HL-60 (cell line): ENCODE measurements at places on chromosomes 7 and 10.

GRCh38 chr10:62050893-62051433 lies 149.5 kb downstream of the ARID5B start:
- DNase-seq, result no peak

DNA sequence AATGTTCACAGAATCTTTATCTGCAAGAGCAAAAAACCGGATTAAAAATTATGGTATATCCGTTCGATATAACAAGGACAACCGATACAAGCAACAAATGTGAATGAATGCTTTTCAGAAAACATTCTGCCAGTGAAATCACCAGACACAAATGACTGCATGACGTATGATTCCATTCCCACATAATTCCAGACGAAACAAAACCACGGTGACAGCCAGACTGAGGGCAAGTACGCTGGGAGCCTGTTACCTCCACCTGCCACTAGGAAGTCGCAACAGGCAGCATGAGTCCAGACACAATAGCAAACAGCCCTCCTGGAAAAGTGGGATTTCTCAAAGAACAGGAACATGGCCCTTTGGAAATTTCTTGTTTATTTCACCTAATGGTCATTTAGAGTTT lies 41.7 kb downstream of the MAD1L1 start:
- DNase-seq, result no peak

DNA sequence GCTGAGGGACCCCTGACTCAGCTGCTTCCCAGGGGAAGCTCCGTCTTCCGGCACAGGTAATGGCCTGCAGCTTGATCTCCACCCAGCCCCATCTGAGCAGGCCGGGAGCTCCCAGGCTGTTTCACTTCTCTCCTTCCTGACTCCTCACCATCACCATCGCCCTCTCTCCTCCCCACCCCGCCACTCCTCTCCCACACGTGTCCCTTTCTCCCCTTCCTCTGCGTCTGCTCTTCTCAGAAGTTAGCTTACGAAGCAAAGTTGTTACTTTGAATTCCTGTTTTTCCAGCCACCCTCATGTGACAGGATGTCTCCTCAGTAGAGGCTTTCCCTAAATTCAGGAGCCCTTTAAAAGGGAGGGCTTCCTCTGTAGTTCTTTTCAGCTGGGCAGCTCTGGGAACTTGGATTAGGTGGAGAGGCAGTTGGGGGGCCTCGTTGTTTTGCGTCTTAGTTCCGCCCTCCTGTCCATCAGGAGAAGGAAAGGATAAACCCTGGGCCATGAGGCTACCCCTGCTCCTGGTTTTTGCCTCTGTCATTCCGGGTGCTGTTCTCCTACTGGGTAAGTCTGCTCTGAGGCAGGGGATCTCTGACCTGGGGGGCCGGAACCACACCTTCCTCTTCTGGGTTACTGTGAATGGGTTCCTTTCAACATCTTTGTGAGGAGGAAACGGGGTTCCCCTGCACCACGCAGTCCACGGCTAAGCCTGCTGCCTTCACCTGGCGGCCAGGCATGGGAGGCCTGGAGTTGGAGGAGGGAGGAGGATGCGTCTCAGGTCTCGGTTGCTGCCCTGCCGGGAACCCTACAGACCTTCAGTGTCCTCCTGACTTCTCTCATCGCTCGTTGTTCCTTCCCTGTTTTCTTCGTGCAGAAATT lies at the start of gene MRC1:
TSS of gene MRC1 (plus strand) at position 378 of the 871 bp plus-strand sequence. CDS start at position 496, 118 bp downstream.
- DNase-seq, result no peak

DNA sequence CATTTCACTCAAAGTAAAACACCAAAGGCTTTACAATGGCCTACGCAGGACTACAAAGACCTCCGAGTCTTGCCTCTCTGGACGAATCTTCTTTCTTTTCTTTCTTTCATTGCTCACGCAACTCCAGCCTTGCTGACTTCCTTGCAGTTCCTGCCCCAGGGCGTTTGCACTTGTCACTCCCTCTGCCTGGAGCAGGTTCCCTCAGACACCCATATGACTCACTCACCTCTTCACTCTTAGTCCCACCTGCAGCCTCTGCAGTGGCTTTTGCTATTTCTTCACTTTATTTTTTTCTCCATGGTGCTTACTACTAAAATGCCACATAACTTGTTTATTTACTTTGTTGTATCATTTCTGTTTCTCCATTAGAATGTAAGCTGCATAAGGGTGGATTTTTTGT lies 33.1 kb downstream of the GHRHR start:
- no peak for DNase-seq

DNA sequence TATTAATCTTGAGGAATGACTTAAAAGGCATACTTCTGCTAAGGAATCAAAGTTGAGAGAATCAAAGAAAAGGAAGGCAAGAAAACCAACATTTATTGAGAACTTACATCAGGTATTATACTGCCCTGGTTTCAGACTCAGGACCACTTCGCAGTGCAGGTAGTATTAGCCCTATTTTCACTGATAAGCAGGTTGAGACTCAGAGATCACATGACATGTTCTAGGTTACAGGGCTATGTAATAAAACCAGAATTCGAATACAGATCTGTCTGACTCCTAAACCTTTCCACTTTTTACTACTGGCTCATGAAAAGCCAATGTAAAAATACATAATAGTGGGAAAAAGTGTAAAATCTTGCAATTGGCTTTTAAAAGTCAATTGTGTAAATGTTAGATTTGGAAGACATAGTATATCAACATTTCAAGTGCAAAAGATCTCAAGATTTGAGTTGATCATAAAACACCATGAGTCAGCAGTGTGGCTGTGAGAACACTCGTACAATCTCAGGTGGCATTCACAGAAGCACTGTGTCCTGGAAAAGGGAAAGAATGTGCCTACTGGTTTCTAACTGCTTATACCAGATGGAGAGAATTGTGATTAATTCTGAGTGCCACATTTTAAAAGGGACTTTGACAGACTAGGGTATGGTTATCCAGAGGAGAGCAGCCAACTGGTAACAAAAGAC lies 195.8 kb upstream of the MKLN1 start:
- DNase-seq, result no peak

- no peak for DNase-seq
These were observed 293.7 kb downstream of the FZD1 start for GRCh38 chr7:91557789-91558404.

DNA sequence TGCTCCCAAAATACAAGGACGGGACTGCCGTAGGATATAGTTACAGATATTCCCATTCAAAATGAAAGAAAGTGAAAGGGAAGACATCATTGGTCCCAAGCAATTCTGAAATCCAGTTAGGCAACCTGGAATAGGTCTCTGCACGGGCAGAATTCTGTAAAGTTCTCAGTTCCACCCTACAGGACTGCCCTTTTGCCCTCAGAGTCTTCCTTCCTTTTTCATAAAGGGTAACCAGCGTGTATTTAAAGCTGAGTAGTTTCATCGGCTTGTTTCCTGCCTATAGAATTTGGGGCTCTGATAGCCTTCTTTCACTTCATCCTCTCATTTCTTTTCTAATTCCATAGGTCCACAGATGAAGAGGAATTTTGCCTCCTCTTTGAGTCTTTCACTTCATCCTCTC lies 20.0 kb downstream of the COPG2 start:
- no peak for DNase-seq

- peak; percentile 32 for DNase-seq
These were observed 83.0 kb upstream of the ADRB1 start for GRCh38 chr10:113960617-113961181.

GRCh38 chr7:13901577-13901976 lies 87.9 kb downstream of the ETV1 start:
- DNase-seq, result no peak

DNA sequence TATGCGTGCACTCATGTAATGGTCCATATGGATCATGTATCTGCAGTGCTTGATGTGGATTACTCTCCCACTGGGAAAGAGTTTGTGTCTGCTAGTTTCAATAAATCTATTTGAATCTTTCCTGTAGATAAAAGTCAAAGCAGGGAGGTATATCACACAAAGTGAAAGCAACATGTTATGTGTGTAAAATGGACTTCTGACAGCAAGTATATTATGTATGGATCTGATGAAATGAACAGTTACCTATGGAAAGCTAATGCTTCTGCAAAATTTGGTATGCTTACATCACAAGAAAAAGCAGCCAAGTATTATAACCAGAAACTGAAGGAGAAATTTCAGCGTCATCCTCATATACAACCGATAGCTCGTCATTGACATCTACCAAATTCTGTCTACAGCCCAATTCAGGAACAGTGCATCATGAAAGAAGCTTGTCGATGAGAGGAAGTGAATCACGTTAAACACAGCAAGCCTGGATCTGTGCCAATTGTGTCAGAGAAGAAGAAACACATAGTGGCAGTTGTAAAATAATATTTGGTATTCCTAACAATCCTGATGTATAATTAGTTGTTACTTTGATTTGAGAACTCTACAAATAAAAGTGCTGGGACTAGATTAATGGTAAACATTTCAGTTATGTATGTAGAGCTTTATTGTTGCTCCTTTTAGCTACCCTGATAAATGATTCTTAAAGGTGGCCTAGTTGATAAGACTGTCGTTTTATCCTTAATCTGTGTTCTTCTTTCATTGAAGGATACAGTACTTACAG lies 14.2 kb upstream of the SYPL1 start:
- peak; percentile 76 for DNase-seq

GRCh38 chr10:76311752-76312636 lies 880.6 kb downstream of the LRMDA start:
- peak; percentile 50 for DNase-seq

DNA sequence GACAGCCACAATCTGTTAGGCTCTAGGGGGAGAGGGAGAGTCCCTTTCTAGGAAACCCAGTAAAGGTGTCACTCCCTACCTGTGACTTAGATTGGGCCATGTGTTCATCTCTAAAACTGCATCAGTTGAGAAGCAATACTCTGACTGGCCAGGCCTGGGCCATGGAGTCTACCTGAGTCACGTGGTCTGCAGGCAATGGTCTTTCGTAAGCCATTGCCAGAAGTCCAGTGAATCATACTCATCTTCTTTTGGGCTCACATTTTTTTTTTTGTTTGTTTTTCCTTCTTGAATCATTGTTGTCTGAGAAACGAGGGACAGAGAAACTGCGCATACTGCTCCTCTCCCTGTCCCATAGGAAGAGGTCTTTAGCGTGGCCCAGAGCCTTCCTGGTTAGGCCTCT lies 215.6 kb downstream of the CCSER2 start:
- DNase-seq, result no peak

GRCh38 chr10:8133146-8133545 lies 78.7 kb downstream of the GATA3 start:
- DNase-seq, result no peak

DNA sequence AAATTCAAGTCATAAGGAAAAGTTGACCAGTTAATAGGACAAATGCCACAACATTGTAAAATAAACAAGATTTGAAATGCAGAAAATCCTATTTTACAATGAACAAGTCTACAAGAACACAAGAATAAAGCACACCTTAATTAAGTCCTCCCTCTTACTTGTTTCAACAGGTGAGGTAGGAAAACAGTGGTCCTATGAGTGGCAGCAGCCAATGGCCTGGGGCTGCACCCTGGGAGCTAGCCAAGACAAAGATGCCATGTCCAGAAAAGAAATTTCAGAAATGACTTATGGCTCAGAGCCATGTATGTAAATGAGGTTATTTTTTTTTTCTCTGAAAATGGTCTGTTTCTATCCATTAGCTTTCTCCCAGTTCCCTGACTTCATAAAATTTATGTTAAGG lies 14.3 kb downstream of the KLLN start:
- no peak for DNase-seq

GRCh38 chr7:18157233-18157632 lies 129.6 kb upstream of the PRPS1L1 start:
- DNase-seq, result no peak

DNA sequence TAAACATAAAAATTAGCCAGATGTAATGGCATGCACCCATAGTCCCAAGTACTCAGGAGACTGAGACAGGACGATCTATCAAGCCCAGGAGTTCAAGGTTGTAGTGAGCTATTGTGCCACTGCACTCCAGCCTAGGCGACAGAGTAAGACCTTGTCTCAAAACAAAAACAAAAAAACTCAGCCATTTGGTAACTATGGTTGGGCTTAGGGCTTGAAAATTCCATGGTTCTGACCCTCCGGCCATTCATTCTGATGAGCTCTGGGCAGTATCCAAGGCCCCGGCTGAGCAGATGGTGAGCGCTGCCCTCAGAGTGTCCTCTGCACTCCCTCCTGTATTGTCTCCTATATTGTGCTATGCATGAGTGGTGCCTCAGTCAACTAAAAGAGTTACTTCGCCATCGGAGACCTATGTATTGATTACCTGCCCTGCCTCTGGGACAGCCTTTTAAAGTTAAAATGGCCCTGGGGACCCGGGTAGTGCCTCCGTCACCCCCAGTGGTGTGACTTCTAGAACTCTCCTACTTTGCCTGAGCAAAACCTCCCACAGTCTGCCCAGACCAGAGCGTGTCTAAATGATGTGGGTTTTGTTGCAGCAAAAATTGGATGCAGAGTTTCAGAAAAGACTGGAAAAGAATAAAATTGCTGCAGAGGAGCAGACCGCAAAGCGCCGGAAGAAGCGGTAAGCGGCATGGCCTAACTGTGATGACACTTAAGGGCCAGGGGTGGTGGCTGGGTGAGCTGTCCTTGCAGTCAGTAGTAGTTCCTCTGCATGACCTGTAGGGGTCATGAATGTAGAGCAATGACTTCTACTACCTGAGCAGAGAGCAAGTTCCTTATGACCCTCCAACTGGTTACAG lies 8.1 kb downstream of the PRKRIP1 start:
- peak; percentile 93 for DNase-seq

- DNase-seq, result no peak
These were observed 27.9 kb downstream of the BAIAP2L1 start for GRCh38 chr7:98372993-98373392.

GRCh38 chr10:118153287-118153686 lies 106.5 kb upstream of the RAB11FIP2 start:
- no peak for DNase-seq

DNA sequence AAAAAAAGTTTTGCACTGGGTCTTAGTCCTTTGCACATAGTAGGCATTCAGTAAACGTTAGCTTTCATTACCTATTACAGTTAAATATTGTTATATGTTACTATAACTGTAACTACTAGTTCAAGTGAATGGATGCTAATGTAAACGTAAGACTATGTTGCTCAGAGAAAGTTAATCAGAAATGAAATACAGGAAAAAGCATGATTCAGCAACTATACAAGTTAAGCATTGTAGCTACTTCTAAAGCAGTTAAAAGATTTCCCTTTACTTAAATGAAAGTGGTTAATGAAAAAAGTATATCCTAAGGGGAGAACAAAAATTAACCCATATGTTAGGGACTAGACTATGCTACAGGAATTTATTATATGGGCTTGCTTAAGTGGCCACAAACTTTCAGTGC lies 121.2 kb downstream of the SKAP2 start:
- no peak for DNase-seq
